ENCODE measurements at places on chromosomes 2 and 18.

DNA sequence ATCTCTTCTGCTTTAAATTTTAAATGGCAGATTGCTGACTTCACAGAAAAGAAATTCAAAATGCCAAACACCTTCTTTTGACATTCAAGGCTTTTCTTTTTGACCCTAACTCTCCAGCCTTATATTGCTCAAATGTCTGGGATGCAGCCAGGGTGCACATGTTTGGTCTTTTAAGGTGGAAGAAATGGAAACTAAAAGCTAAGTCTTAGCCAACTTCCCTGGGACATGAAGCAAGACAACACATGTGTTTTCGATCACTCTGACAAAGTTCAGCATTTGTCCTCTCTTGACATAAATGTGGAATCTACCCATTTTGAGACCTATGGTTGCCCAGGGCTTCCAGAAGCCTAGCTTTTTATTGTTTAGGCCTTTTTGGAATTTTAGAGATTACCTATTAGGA, 161.6 kb downstream of the RDH14 start:
- no peak for DNase-seq

DNA sequence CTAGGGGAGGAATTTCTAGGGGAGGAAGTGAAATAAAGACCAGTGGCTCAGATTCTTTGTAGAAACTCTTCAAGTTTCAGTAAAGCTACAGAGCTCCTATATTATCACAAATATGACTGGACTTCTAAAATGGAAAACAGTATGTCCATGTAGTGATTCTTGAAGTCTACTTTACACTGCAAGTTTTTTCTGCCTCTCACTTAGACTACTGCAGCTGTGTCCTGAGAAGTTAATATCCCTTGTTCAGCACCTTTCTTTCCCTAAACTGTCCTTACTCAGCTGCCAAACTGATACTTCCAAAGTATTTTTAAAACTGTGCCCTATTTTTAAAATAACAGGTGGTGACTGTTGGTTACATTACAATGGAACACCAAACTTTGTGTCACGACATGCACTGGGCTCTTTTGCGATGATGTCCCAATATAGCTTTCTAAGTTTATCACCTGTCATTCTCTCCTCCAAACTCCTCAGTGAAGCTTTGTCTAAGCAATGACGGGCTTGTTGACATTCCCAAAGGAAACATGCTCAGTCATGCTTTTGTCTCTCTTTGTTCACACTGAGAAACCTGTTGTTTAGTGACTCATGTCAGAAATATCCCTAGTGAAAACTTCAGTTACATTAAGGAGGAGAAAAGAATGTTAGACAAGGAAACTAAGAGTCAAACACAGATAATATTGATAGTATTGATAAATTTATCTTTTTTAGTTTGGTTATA, 341.1 kb downstream of the ARL6IP6 start:
- no peak for DNase-seq

DNA sequence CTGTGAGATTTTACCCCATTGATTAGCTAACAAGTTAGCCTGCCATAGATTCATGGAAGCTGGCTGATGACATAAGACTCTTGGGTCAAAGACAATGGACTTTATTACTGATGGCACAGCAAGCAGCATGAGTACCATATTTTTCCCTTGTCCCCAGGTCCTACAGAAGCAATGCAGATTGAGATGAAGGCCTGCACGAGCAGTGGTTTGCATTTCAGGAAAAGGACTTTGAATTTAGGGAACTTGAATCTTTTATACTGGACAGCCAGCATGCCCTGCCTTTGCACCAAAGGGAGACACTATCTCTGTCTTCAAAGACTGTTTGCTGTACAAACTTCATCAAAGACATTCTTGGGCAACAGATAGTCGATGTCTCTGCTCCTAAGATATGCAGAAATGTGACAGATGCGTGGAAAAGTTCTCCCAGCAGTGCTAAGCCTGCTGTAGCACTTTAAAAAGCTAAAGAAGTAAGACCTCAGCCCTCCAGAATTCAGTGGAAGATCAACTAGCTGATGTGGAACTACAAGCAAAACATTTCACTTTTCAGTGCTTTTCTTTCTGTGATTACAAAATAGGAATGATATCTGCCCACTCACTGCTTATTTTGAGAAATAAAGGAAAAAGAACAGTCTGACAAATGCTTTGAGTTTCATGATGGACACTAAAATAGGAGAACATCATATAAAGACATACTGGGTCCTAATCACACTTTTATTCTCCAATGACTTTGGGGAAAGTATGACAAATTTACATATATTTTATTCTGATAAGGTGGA, 44.4 kb upstream of the TANK start:
- no peak for DNase-seq

- DNase-seq = no peak
These were observed 18.4 kb downstream of the FN1 start for GRCh38 chr2:215417400-215417951.

- no peak for DNase-seq
These were observed 834.4 kb upstream of the DDX18 start for GRCh38 chr2:116979916-116980764.

- DNase-seq = no peak
These were observed 39.6 kb upstream of the PDK1 start for GRCh38 chr2:172516299-172516698.

GRCh38 chr18:79930020-79930642, 21.3 kb downstream of the SLC66A2 start:
- DNase-seq = no peak

DNA sequence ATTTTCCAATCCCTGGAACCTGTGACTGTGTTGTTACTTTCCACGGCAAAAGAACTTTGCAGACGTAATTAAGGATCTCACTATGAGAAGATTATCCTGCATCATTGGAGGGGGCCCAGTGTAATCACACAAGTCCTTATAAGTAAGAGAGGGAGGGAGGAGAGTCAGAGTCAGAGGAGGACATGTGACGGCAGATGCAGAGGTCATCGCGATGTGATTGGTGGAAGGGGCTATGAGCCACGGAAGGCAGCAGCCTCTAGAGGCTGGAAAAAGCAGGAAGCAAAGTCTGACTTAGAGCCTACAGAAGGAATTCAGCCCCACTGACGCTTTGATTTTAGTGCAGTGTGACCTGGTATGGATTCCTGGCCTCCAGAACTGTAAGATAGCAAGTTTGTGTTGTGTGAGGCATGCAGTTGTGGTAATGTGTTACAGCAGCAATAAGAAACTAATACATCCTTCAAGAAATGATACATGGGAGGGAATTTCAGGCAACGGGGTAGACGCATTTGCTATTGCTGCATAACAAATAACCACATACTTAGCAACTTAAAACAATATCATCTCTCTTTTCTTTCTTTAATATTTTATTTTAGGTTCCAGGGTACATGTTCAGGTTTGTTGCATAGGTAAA, 112.7 kb upstream of the SERPINE2 start:
- no peak for DNase-seq

- no peak for DNase-seq
These were observed 628 bp downstream of the OTOS start for GRCh38 chr2:240139666-240140393.

GRCh38 chr2:180662521-180662920, 317.9 kb upstream of the UBE2E3 start:
- DNase-seq = no peak

GRCh38 chr18:54671291-54671881, 80.3 kb downstream of the DYNAP start:
- DNase-seq = no peak

GRCh38 chr18:13003466-13003896, 12.3 kb downstream of the CEP192 start:
- no peak for DNase-seq

GRCh38 chr2:5664278-5664681, 27.9 kb upstream of the SOX11 start:
- no peak for DNase-seq

DNA sequence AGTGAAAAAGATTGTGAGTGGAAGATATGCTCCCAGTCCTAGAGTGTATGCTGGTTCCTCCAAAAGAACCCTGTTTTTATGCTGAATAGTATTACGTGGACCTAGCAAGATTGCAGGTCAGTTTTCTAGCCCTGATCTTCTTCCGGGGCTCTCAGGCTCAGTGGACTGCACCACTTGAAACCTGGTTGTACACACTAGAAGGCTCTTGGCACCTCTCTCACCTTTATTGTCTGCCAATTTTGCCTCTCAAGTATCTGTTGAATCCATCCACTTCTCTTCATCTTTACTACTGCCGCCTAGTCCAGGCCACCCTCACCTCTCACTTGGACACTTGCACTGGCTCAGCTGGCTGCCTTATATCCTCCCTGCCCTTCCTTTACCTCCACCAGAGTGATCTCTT, 16.8 kb downstream of the TTC39C start:
- DNase-seq = no peak

GRCh38 chr18:34330308-34330707, 105.6 kb upstream of the NOL4 start:
- DNase-seq = no peak

- no peak for DNase-seq
These were observed 59.0 kb downstream of the TPGS2 start for GRCh38 chr18:36769611-36770314.

DNA sequence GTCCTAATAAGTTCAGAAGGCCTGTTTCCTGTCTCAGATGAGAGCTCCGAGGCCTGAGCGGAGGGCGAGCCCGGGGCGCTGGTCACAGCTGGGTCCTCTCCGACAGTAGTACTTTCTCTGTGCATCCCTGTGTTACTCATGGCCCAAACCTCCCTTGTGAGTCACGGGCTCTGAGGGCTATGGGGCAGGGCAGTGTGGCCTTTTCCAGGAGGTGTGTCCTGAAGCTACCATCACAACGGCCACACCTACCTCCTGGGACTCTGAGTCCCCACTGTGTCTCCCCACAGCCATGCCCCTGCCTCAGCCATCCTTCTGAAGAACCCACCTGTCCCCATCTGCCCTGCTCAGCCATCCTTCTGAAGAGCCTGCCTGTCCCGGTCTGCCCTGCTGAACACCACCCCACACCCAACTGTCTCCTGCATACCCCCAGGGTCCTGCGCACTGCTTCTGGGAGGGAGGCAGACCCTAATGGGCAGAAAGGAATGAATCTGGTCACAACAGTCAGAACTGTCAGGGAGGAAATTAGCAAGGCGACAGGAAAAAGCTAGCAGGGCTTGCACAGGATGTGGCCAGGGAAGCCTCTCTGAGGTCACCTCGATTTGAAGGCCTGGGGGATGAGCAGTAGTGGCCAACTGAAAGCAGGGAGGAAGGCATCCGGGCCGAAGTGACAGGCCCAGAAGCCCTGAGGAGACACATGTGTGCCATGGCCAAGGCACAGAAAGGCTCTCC, 145.4 kb upstream of the RIOK3 start:
- no peak for DNase-seq

- no peak for DNase-seq
These were observed 34.3 kb downstream of the LDLRAD4 start for GRCh38 chr18:13252686-13253410.

- no peak for DNase-seq
These were observed 15.5 kb downstream of the TBC1D8 start for GRCh38 chr2:101135412-101136296.

- no peak for DNase-seq
These were observed 19.7 kb downstream of the CFAP65 start for GRCh38 chr2:219021591-219021990.

- no peak for DNase-seq
These were observed 87.2 kb downstream of the UXS1 start for GRCh38 chr2:106106622-106107508.

GRCh38 chr2:54207666-54208195, 48.3 kb downstream of the TSPYL6 start:
- no peak for DNase-seq

GRCh38 chr2:119197529-119198239, 25.9 kb upstream of the STEAP3 start:
- DNase-seq = no peak

DNA sequence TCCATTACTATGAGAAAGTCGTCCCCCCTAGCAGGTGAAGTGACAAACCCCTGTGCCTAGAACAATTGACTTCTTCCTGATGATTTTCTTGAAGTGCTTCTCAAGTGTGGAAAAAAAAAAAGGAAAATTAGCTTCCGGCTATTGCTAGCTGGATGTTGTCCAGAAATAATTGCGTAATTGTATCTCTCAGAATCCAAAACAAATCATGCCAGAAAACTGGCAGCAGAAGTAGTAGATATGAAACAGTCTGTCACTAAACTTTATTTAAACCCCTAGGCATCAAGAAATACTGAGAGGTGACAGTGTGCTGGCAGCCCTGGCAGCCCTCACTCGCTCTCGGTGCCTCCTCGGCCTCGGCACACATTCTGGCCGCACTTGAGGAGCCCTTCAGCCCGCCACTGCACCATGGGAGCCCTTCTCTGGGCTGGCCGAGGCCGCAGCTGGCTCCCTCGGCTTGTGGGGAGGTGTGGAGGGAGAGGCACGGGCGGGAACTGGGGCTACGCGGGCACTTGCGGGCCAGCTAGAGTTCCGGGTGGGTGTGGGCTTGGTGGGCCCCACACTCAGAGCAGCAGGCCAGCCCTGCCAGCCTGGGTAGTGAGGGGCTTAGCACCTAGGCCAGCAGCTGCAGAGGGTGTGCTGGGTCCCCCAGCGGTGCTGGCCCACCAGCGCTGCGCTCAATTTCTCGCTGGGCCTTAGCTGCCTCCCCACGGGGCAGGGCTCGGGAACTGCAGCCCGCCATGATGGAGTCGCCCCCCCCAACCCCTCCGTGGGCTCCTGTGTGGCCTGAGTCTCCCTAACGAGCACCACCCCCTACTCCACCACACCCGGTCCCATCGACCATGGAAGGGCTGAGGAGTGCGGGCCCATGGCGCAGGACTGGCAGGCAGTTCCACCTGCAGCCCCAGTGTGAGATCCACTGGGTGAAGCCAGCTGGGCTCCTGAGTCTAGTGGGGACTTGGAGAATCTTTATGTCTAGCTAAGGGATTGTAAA, 80.5 kb upstream of the ABCA12 start:
- DNase-seq = no peak

DNA sequence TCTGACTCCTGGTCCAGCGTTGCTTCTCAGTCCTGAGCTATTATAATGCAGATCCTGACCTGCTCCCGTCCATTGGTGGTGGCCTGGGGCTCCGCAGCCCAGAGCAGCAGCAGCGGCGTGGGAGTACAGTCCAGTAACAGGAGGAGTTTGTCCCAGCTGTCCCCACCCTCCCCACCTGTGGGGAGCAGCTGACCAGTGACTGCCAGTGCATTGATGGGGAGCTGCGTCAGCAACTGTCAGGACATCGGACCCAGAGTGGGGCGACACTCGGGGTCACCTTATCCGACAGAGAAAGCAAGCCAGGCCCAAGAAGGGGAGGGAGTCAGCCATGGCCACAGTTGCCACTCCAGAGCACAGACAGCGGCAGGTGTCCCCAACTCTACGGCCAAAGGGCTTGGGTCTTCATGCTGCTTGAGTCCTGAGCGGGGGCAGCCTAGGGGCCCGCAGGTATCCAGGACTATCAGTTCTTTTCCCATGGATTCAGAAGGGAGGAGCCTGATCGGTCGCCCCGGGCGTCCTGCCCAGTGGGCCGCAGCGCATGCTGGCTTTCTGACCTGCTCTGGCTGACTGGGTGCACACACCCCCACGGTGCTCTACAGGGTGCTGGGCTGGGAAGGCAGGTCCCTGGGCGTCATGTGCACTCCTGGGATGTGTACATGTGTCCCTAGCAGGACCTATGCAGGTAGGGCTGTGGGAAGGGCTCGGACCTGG, 29.7 kb downstream of the DNMT3A start:
- no peak for DNase-seq

DNA sequence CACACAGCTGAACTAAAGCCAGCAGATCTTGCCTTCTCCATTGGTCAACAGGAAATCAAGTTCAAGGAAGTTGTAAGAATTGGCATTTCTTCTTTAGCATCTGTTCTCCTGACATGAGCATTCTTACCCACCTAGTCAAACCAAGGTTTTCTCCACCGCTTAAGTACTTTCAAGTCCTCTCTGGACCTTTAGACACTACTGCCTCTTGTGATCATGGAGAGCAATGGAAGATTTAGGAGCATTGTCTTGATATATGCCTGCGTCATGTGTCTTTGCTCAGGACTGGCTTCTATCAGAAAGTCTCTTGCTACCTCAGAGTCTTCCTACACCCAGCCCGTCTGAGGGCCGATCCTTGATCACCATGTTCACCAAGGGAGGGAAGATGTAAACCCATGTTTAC, 262.2 kb downstream of the PHLPP1 start:
- DNase-seq = no peak
